HepG2 (cell line): ENCODE measurements at places on chromosomes 5 and 9.
A peak's percentile ranks its signal among the peaks of the same experiment; 100 is the strongest.

GRCh38 chr9:137085920-137086530, 760 bp upstream of the MAN1B1 start:
- no peak for DNase-seq

- DNase-seq, result peak; percentile 94
These were observed 60.8 kb downstream of the SH3TC2 start for GRCh38 chr5:149002053-149002452.

DNA sequence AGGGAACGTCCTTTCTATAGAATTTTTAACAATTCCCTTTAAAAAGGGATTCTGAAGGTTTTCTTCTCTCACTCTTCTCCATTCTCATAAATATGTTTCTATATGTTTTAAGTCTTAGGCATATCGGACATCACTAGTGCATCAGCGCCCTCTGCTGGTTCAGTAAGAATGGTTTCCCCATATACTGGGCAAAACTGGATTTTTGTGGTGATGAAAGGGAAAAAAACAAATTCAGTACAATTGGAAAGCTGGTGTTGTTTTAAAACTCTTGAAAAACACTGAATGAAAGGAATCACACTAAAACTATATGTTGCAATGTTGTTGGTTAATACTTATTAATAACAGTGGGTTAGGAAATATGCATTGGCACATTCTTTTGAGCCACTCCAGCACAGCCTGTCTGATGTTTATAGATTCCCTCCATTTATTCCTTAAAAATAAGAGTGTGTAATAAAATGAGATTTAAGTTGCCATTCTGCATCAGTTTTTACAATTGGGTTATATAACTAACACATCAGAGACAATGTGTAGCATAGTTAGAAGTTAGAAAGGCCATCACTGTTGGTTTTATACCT, 15.8 kb downstream of the CWC27 start:
- DNase-seq, result peak; percentile 71

- no peak for DNase-seq
These were observed 3.6 kb downstream of the PSMD5 start for GRCh38 chr9:120839146-120839545.

GRCh38 chr5:158117467-158118160, 258.7 kb upstream of the CLINT1 start:
- no peak for DNase-seq

- peak; percentile 92 for DNase-seq
These were observed at the start of gene IL11RA for GRCh38 chr9:34651876-34652601. TSS of gene IL11RA (plus strand) at chr9:34652185. CDS start at chr9:34655218, 3,033 bp downstream.

- peak; percentile 90 for DNase-seq
These were observed 36.9 kb upstream of the TBCA start for GRCh38 chr5:77812926-77813589.

DNA sequence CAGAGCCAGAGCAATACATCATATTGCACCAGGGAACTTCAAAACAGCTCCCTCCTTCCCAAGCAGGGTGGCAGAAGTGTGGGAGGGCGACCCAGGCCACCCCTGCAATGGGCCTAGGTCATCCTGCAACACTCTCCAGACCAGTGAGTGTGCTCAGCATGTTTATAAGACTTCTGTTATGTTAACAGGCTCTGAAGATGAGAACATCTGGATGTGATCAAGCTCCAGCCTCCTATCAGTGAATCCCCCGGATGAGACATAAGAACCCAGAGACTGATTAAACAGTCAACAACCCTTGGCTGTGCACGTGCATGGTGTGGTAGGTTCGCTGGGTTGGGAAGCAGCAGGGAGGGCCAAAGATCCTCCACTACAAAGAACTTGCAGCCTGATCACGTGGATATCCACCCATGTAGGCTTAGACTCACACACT, 63.3 kb downstream of the ABCA1 start:
- DNase-seq, result no peak

DNA sequence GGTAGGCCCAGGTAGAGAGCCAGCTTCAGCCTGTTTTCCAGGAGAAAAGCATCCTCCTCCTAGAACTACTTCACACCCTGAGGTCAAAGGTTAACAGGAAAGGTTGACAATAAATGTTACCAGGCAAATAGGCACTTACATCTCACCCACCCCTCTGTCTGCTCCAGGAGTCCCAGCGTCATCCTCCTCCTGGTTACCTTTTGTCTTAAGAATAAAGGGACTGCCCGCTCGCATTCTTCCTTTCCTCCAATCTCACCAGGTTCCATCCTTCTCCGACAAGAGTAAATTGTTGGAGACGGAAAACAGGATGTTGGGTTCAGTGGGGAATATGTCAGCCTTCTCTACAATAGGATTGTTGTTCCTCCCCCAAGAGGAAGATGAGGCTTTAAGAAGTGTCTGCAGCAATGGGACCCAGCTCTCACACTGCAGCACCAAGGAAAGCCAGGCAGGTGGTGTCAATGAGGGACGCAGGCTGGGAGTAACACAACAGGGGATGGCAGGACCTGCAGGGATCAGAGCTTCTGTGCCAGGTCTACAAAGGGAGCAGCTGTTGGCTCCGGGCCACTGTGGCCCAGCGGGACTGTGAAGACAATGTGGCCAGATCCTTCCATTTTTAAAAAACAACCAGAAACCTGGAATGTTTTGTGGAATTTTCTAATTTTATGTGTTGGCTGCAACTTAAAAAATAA, 29.0 kb downstream of the FAT2 start:
- no peak for DNase-seq

DNA sequence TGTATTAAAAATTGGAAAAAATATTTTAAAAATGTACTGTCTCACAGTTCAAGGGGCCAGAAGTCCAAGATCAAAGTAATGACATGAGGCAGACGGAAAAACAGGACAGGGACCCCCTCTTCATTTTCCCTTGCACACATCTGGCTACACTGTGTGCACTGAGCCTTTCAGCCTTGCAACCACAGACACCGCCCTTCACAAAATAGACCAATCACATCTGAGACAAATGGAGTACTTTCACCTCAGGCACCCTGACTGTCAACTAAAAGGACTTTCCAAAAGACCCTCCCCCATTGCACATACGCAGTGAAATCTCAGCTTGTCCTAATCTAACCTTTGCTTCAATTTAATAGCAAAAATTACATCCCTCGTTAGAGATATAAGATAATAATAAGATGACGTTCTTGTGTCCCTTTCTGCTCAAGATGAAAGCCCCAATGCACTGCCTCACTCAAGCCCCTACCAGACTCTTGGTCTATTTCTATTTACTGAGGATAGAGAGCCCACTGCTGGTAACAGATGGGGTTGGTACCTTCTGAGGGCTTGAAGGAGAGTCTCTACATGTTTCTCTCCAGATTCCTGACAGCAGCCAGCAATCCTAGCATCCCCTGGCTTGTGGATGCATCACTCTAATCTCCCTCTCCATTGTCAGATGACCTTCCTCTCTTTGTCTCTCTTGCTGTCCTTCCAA, 514.8 kb upstream of the ADAMTS16 start:
- no peak for DNase-seq

- DNase-seq, result no peak
These were observed 228.7 kb downstream of the NTRK2 start for GRCh38 chr9:84898188-84898587.

- no peak for DNase-seq
These were observed 109.2 kb upstream of the SMIM23 start for GRCh38 chr5:171676286-171676944.

DNA sequence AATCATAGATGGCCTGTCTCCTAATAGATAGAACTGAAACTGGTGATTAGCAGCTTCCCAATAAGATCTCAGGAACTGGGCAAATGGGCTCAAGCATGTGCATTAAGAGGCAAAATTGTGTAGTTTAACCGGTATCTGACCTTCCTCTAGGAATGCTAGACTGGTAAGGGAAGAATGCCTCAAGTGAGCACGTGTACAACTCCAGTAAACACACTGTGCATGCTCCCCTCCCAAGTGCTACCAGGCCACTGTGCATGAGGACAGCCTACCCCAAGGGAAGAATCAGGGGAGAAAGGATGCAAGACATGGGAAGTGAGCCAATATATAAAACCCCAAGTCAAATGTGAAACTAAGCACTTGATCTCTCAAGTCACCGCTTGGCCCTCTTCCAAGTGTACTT, 1157.4 kb upstream of the CDH18 start:
- no peak for DNase-seq

DNA sequence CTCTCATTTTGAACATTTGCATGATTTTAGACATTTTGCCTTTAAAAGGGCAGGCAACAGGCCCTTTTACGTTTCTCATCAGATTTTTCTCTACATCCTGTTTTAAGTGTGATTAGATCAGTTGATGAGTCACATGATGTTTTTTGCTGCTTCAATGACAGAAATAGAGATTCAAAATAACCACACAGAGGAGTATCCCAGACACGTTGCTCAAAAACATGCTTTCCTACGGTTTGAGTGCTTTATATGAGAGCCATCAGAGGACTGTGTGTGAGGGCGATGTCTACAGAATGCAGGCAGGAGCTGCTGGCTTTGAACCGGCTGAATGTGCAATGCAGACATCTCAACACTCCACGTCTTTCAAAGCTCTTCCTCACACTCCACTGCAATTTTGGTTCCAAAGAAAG, 42.1 kb downstream of the OTULIN start:
- DNase-seq, result no peak

DNA sequence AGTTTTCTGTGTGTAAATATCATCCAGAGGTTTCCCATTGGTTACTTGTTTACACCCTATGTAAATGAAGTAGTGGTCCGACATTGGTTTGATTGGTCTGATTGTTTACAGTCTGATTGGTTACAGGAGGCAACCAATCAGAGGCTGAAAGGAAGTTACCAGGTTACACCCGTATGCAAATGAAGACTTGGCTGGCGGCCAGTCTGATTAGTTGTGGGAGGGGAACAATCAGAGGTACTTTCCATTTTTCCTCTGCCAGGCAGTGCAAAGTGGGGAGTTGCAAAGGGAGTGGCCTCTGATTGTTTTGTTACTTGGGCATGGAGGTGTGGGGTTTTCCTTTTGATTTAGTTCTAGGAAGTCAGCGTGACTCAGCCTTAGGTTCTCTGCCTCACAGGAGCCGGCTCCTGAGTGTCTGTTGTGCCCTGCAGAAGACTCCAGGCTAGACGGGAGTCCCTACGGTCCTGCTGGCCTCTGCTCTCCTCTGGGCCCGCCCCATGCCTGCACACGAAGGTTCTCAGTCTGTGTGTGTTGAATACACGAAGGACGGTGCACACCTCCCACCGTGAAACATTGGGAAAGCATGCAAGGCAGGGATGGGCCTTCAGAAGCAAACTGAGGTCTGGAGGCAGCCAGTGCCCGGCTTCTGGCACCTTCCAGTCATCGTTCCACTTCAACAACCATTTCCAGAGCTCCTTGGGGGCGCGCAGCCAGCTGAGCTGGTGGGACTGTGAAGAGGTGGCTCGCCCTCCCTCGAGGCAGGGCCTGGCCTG, 42.9 kb downstream of the OLFM1 start:
- DNase-seq, result no peak

DNA sequence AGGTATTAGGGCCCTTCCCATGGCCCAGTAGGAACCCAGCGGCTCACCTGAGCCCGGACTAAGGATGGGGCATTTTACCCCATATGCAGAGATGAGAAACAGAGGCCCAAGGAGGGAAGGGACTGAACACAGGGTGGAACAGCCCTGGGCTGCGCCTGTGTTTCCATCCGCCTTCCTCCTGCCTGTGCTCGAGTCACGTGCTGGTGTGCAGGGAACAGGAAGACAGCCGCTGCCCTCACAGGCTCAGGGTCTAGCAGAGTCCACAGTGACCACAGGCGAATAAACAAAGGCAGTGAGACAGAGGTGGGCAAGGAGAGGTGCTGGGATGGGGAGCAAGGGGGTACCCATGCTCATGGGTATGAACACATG, 129.4 kb downstream of the C9orf50 start:
- DNase-seq, result no peak

GRCh38 chr9:124257070-124257843, 492 bp upstream of the NEK6 start:
- DNase-seq, result no peak

GRCh38 chr9:22044583-22044982, 35.5 kb upstream of the CDKN2B start:
- DNase-seq, result no peak

GRCh38 chr5:73694089-73694488, 68.1 kb downstream of the ARHGEF28 start:
- DNase-seq, result peak; percentile 18

DNA sequence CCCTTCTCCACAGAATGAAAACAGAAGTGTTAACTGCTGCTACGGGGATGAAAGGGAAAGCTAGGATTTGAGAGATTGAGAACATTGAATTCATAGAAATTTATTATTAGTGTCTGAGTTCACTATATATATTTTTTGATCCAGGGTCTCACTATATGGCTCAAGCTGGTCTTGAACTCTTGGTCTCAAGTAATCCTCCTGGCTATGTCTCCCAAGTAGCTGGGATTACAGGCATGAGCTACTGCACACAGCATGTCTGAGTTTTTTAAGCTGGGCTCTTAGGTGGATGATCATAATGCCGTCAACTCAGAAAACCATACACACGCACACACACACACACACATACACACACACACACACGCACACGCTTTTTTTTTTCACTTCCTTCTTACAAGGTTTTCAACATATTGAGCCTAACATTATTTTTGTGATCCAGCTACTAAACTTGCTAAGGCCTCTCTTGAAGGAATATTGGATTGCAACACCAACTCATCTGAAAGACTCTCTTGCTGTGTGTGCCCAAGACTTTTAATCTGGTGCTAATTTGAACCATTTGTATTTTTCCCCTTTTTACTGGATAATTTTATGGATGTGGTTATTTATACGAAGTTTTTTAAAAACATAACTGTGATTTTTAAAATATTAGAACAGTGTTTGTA, 1045.4 kb downstream of the DTWD2 start:
- no peak for DNase-seq

GRCh38 chr5:132704875-132705274, 31.1 kb downstream of the IL4 start:
- no peak for DNase-seq

DNA sequence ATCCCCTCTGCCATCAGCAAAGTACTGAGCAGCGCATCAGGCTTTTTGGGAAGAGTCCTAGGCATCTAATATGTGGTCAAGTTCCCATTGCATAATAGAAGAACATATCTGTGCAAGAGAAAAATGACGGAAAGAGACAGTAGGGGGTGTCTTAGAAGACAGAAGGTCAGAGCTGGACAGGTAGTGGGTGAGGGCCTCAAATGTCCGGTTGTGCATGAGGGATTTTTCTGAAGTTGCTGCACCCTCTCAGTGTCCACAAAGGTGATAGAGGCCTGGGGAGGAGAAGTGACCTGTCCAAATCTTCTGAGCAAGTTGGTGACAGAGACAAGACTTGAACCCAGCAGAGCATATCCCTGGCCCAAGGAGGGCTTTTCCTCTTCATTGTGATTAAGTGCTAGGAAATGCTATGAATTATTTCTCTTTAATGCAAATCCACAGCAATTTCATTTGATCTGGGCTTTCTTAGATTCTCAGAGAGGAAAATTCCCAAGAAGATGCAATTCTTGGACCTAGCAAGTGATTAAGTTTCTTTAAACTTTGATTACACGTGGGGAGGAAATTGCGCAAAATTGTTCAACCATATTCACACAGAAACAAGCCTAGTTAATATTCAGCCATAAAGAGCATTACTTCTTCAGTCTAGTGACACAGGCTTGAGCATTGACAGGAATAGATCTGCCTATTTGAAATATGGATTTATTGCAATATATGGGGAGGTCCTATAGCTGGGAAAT, at the start of gene OR2S2:
TSS of gene OR2S2 (minus strand) at position 51 of the 734 bp plus-strand sequence. CDS start 56 bp downstream, outside the sequence.
- no peak for DNase-seq
